ENCODE measurements at places on chromosomes 4 and X. TPM values are rescaled to one million over a fixed set of nuclear protein-coding genes. Genes with fewer than 3 reads are reported as not detected.

Gene CXorf49
- total RNA-seq: not detected

Gene SPANXA2
- total RNA-seq: not detected

Gene FRG2
- not detected for total RNA-seq

DNA sequence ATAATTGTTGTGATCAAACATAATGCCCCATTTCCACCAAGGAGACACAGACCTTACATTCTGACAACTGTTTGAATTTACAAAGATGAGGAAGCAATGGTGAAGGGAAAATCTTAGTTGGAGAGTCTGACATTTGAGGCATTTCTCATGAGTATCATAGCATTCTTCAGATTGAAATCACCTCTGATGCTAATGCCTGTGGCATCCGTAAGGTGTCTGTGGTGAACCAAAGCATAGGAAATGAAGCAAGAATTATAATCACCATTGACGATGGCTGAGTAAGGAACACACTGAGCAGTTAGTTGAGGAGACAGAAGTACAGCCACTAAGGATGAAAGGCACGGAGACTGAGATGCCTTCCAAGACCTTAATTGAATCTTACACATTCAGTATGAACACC, 575.7 kb downstream of the TRIML1 start:
- DNase-seq: no peak

DNA sequence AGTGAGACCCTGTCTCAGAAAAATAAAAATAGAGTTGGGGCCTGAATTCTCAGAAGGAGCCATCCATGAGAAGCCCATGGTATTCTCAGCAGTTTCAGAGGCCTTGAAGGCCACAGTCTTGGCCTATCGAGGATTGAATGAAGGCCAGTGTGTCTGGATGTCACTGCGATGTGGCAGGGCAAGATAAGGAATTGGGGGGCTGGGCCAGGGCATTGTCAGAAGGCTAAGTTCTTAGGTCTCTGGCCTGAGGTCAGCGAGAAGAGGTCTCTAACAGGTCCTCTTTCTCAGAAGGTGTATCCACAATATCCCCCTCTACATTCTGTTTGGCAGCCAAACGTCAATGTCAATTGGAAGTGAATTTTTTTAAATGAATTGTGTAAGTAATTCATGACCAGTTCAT, 5.7 kb downstream of the ZNF275 start:
- no peak for DNase-seq

DNA sequence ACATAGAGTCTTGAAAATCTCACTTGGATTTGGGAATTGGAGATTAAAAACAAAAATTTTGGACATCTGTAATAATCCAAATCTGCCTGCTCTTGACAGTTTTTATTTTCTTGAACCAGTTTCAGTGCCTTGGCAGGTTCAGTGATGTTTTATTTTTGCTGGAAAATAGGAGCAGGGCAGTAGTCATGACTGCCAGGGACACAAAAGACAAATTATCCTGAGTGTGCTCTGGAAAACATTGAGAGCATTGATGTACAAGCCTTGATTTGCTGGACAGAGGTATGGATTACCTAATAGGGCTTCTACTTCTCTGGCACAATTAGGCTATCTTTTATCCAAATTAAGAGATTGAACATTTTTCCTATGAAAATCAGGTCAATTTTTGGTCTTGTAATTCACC, 123.4 kb upstream of the SFRP2 start:
- DNase-seq: no peak

DNA sequence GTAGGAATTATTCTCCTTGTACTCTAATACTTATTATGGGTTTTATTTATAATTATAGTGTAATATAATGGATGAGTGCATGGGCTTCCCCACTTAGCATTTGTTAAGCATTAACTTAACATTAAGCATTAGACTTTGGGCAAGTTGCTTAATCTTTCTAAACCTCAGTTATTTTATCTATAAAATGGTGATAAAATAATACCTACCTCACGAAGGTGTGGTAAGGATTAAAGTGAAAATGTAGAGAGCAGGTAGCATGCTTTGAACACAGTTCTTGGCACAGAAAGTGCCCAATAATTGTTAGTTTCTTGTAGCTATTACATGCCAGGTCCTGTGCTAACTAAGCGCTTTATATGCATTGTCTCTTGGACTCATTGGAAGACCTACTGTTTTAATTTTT, 2.6 kb downstream of the MSMO1 start:
- DNase-seq: no peak

DNA sequence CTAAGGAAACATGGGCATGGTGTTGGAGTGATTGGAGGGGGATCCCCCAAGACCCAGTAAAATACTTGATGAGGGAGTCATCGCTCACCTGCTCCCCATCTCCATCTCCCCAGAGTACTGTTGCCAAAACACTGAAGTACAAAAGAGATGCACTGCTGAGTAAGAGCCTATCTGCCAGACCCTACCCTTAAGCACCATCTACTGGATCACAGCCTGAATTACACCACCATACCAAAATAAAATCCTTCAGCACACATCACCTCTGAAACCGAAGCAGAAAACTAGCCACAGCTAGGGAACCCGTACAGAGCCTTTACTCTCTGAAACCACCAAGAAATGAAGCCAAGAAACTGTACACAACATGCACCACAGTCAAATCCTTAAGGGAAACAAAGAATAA, 466.3 kb upstream of the ACTRT1 start:
- DNase-seq: no peak

DNA sequence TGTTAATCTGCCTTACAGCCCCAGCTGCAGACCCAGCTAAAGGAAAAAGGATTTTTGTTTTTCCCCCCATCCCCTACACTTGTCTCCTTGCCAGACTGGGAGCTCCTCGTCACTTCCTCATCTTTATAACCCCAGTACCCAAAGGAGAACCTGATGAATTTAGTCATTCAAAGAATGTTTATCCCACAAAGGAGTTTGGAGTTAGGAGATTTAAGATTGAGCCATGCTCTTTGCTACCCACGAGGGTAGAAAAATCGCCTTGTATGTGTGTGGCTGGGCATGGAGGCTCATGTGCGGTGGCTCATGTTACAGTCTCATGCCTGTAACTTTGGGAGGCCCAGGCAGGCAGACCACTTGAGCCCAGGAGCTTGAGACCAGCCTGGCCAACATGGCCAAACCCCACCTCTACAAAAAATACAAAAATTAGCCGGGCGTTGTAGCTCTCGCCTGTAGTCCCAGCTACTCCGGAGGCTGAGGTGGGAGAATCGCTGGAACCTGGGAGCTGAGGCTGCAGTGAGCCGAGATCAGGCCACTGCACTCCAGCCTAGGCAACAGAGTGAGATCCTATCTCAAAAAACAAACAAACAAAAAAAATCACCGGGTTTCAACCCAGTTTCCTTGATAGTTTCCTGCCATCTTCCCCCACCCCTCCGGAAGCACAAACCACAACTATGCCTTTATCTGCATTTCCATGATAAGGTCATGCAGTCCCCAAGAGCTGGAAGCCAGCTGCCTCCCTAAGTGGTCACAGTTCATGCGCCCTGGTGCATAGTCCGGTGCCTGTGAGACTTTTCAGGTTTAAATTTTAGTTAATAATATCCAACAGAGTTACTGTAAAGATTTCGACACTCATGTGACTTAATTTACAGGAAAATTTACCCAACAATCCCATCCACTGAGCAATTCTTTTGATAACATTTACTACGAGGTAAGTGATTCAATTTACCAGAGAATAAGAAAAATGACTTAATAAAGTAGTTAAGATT, 1.5 kb downstream of the CFAP97 start:
- peak; percentile 39 for DNase-seq

GRCh38 chrX:150919401-150919800, 20.9 kb upstream of the CD99L2 start:
- DNase-seq: no peak

GRCh38 chr4:1711055-1711570, 1.0 kb downstream of the SLBP start:
- DNase-seq: no peak

DNA sequence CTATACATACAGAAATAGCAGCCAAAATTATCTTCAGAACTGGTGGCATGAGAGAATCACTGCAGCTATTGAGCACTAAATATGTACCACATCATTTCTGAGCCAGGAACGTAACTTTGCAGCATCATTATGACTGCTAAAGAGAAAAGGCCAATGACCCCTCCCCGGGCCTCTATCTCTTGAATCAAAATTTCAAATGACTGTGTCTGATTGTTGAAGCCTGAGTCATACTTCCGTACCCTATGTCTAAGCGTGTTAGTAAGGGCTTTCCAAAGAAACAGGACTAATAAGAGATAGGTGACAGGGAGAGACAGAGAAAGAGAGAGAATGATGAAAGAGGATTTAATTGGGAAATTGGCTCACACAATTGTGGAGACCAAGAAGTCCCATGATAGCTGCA, 445.5 kb upstream of the SPANXN1 start:
- DNase-seq: no peak

DNA sequence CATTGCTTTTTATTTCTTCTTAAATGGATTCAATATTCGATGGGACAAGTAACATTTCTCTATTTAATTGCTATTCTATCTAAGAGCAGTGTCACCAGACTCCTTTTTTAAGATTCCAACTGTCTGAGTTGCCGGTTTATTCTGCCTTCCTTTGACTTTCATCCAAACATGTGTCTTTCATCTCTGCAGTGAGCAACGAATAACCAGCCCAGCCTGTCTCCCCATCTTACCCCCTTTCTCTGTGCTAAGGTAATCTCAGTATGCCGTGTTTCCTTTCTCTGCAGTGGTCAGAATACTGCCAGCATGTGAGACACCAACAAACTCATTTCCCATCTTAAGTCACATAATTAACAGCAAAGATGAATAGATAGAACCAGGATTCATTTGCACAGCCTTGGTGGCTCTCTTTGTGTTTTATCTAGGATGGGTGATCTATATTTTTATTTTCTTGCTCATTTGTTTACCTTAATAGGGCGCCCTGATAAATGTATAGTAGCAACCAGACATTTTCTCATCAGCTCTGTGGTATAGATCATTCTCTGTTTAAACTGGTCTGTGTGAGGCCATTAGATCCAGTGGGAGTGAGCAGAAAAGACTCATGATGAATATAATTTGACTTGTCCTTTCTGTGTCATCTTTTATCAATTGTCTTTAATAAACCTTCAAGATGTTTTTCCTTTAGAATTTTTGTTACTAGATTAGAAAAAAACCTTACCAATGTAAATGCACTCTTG, 394.8 kb upstream of the IGFBP7 start:
- no peak for DNase-seq

- DNase-seq: no peak
These were observed 19.6 kb downstream of the ADGRA3 start for GRCh38 chr4:22496165-22496813.

DNA sequence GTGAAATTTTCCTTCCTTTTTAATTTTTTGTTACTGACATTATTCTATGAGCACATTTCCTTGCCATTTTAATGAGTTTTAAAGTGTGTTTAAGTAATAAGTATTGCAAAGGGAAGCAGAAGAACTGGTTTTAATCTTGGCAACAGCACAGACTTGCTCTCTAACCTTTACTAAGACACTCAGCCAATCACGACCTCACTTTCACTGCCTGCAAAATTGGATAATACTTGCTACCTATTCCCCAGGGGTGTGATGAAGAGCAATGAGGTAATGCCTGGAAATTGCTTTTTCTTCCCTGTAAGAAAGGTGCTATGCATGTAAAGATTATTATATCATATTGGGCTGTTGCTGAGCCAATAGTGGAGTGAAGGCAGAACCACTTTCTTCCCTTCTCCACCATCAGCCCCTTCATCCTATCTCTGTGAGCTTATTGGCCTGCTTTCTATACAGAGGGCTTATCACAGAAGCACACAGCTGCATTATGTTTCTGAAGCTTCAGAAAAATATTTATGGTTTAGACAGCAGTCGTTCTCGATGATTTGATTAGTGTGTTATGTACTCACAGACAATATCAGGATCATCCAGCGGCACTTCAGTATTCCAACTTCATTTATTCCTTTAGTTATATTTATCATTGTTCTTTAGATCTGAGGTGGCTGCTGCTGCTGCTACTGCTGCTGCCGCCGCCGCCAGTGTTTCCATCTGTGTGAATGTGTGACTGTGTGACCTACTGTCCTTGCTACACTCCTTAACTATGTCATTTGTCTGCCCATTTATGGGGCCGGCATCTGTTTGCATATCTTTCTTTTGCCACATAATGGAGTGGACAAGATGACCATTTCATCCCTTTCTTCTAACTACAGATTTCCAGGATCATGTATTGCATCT, 255.1 kb downstream of the C4orf33 start:
- DNase-seq: no peak

Measured in H9 (cell line).